ENCODE measurements at places on chromosomes 5 and 9.

- no peak for DNase-seq
Measured at GRCh38 chr9:128393970-128394369, 22.8 kb downstream of the URM1 start.

DNA sequence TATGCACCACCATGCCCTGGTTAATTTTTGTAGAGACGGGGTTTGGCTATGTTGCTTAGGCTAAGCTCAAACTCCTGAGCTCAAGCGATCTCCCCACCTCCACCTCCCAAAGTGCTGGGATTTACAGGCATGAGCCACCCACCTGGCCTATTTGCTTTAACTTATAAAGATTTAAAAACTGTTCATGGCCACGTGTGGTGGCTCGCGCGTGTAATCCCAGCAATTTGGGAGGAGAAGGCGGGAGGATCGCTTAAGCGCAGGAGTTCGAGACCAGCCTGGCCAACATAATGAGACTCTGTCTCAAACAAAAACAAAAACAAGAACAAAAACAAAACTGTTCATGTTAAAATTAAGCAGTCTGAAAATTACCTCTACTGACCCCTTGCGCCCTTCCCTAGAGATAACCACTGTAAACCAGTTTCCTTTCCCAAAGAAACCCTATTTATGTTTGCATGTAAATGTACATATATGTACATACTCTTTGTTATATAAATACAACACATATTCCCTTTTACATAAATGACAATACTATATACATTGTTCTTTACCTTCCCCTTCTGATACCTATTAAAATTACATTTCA is 1.5 kb downstream of the AK6 start:
- no peak for DNase-seq

GRCh38 chr5:96690861-96691260 is 28.7 kb downstream of the CAST start:
- no peak for DNase-seq

DNA sequence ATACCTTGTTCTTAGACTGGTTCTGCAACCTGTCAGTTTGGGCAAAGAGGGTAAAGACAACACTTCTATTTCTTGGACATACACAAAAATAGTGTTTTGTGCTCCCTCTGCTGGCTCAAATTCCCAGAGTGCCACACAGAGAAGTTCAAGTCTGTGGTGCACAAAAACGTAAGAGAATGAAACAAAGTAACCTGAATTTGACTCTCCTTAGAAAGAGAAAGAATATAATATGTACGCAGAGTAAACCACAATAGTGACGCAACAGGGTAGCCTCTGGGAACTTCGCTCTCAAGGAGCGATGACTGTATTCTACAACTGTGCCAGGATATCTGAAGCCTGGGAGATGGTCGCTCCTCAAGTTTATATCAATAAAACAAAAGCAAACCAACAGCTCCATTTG is 18.5 kb downstream of the DDX31 start:
- DNase-seq, result no peak

DNA sequence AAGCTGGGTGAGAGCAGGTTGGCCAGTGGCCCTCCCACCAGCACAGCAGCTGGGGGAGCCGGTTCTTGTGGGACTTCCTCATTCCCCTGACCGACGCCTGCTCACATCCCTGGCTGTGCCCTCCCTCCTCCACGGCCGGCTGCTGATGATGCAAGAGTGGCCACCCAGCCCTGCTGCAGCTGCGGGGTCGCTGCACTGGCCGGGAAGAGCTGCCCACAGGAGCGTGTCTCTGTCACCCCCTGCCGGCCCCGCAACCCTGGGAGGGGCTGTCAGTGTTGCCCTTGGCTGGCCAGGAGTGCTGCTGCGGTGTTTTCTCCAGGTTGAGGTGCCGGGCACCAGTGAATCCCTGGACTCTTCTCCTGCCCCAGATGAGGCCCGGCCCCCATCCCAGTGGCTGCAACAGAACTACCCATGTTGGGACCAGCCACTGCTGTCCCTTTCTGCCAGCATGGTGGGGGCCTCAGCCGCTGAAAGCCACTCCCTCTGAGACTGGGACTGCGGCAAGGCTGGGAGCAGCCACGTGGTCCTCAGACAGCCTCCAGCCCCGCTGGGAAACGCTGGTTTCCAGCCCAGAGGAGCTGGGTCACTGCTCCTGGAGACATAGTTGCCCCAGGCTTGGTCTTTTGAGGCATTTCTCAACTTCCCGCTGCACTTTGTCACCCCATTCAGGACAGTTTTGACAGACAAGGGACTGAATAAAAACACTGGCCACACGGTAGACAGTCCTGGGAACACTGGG is 739 bp downstream of the CARD9 start:
- DNase-seq, result peak; percentile 8

GRCh38 chr9:99058964-99059921 is 45.7 kb upstream of the TGFBR1 start:
- DNase-seq, result peak; percentile 74

DNA sequence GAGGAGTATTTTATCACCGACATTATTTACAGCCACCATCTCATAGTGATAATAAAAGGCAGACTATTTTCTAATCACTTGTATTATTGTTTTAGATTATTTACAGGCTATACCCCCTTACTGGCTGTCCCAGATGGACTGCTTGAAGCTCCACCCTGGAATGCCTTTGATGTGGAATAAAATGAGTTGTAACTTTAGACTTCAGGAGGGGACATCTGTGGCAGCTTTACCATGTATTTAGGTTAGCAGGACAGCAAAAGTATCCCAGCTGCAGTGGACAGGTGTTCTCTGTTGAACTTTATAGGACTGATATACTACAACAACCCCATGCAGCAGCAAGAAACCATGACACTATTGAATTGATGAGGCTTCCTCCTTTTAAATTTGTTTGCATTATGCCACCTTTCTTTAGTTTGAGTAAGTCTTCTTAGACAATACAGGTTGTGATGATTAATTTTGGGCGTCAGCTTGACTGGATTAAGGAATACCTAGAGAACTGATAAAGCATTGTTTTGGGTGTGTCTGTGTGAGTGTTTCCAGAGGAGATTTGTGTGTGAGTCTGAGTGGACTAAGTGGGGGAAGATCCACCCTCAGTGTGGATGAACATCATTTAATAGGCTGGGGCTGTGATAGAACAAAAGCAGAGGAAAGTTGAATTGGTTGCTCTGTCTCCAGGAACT is 29.2 kb upstream of the C9orf57 start:
- no peak for DNase-seq

- no peak for DNase-seq
Measured at GRCh38 chr9:107929443-107929842, 439.9 kb upstream of the KLF4 start.

DNA sequence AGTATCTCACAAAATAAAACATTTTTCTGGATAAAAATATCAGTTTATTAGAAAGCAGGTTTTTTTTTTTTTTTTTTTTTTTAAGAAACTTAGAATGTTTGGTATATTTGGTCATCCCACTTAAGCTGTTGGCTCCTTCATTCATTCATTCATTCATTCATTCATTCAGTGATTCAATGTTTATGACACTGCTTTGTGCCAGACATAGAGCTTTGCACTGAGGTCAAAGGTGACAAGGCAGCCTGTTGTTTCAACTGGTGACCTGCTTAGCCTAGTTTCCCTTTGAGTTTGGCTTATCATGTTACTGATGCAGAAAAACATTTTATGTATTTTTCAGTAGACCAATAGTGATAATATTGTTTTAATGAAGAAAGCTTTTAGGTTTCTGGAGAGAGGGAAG is 23.5 kb downstream of the CPEB4 start:
- DNase-seq, result no peak

- no peak for DNase-seq
Measured at GRCh38 chr5:150123542-150123941, 32.1 kb downstream of the PDGFRB start.

GRCh38 chr5:104778-105296 is 12.9 kb downstream of the PLEKHG4B start:
- DNase-seq, result no peak

GRCh38 chr9:16105168-16106020 is 552.6 kb downstream of the CCDC171 start:
- no peak for DNase-seq

DNA sequence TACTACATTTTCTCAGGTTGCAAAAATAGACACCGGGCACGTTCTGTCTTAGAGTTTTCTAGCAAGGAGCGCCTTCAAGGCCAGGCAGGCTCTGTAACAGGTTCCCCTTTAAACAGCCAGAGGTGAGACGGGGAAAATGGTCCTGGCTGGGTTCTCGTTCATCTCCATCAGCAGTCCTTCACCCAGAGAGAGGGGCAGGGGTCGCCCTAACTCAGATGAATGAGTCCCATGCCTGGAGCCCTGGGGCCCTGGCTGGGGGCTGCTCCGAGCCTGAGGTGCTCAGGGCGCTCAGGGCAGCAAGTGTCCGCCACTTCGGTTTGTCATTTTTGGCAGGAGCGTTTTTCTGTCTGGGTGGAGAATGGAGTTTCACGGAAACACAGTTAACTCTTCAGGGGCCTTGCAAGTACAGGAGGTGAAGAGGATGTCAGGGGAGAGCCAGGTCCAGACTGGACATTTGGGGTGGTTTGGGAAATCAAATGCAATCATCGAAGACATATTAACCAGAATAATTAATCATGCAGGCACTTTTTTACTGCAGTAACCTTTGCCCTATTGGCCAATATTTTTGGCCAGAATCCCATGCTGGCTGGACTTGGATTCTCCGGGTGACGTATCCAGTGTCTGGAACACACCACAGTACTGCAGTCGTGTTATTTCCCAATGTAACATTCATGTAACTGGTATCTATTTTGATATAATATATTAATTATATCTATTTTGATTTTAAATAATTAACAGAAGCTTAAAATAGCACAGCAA is 2.9 kb downstream of the NTNG2 start:
- no peak for DNase-seq

GRCh38 chr5:174910245-174910737 is 185.9 kb downstream of the MSX2 start:
- peak; percentile 17 for DNase-seq

DNA sequence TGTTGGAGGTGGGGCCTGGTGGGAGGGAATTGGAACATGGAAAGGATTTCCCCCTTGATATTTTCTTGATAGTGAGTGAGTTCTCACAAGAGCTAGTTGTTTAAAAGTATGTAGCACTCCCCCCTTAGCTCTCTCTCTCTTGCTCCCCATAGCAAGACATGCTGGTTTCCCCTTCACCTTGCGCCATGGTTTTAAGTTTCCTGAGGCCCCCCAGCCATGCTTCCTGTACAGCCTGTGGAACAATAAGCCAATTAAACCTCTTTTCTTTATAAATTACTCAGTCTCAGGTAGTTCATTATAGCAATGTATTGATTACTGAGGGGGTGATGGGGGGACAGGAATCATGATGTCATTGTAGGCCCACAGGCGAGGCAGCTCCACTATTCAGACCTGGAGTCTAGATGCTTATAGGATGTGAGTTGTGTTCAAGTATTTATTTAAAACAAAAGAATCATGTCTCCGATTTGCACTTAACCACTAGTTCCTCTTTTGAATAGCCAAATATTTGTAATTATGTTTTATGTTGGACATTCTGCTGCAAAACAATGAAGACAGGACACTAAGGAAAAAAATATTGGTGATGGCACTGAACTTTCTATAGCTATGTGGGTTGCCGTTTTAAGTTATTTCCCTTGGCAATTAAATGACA is 156.6 kb downstream of the TMEM38B start:
- peak; percentile 48 for DNase-seq

DNA sequence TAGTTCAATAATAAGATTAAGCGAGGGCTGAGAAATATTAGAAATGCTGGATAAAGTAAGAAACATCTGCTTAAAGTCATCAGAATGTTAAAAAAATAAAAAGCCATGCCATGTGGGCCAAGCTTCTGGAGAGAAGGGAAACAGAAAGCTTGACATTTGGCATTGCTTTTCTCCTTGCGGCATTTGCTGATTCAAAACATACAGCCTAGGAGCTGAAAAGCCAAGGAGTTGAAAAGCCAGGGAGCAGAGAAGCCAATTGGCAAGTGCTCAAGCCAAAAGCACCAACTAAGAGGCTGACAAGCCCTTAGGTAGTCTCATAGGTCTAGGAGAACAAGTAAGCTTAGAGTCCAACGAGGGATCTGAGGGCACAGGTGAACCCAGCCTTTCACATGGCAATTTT is 754.3 kb downstream of the TLE4 start:
- DNase-seq, result no peak

- DNase-seq, result no peak
Measured at GRCh38 chr9:129932303-129933151, 97.3 kb downstream of the USP20 start.
